ENCODE measurements at places on chromosomes 1 and 21.

- no peak for DNase-seq
These were observed 89.5 kb upstream of the KCTD3 start for GRCh38 chr1:215477632-215478031.

DNA sequence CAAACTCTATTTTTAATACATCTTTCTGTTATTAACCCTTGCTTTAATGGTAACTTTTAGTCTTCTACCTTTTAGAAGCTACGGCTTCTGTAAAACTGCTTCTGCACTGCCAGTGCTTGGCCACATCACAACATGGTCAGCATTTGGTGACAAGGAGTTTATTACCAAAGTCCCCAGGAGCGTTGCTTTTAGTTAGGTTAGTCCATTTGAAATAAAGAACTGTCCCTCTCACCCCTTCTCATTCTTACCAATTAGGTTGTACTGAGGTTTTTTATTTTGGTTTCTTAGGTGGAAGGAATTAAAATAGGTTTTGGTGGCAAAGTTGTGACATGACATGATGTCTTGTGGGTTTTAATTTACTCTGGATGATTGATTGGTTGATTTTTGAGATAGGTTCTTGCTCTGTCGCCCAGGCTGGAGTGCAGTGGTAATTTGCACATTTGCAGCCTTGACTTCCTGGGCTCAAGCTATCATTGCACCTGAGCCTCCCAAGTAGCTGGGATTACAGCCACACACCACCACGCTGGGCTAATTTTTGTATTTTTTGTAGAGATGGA, 39.2 kb downstream of the SPEN start:
- DNase-seq, result no peak

DNA sequence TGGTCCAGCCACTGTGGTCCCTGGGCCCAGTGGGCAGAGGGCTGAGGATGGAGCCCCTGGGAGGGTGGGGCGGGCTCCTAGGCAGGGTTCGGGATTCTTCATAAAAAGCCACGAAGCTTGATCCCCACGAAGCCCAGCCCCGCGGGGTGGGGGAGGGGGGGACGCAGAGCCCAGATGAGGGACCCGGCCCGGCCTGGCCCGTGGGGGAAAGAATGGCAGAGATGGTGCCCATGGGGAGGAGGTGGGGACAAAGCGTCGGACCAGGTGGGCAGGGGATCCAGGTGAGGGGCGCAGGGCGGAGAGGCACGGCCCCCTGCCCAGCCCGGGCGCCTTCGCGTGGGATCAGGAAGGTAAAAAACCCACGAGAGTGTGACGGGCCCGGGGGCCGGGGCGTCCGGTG, 6.0 kb upstream of the SMIM12 start:
- DNase-seq, result no peak

- DNase-seq, result no peak
These were observed 28.5 kb upstream of the FAM163A start for GRCh38 chr1:179714623-179715022.

- DNase-seq, result no peak
These were observed 51.5 kb downstream of the RPL5 start for GRCh38 chr1:92883297-92883696.

All from cerebellar nuclear complex (tissue), 1 donor.